Activated CD4-positive, alpha-beta T cell treated with anti-CD3 and anti-CD28 coated beads for 48 hours (primary cell): ENCODE measurements at places on chromosomes 6 and 20.

DNA sequence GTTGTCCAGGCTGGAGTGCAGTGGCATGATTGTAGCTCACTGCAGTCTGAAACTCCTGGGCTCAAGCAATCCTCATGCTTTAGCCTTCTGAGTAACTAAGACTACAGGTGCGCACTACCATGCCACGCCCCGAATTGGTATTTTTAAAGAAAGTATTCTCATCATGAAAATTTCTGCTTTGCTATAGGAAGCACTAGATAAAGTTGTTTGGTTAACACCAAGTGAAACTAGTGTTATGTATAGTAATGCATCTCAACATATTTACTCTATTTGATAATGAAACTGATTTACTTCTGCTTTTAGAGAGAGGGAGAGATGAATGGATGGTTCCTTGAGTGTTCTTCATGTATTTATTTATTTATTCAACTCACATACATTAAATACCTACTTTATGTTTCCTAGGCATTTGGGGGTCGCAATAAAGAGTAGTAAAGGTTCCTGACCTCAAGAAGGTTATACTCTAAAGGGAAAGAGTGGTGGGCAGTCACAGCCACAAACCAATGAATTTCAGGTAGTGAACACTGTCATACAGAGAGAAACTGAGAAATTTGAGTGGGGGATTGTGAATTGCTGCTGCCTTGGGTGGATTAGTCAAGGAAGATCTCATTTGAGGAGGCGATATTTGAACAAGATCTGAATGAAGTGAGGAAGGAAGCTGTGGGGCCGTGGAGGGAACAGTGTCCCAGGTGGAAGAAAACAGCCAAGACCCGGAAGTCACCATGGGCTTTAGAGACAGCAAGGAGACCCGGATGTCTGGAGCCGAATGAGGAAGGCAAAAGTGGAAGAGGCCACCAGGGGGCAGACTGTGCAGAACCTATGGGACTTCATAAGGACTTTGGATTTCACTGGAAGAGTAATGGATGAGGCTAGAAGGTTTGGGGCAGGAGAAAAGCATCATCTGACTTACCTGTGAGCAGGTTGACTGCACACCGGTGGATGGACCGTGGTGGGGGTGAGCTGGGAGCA, 185.6 kb downstream of the TSHZ2 start:
- peak; percentile 53 for DNase-seq

- DNase-seq, result no peak
Observed at GRCh38 chr6:25743868-25744267, 10.7 kb upstream of the SLC17A4 start.

DNA sequence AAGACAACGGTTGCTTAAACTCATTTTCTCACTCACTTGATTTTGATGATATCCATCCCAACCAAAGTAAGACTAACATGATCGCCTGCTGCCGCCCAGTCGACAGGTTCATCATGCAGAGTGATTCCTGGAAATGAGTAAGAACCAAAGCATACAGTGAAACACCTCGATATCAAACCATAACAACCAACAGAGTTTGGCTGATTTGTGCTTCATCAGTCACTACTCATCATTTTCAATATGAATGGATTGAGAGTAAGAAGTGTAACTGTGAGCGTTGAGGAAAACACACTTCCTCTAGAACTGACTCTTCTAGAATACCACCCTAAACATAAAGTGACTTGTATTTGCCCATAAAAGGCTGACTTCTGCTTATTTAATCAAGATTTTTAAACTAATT, 29.2 kb upstream of the ALDH8A1 start:
- peak; percentile 71 for DNase-seq

DNA sequence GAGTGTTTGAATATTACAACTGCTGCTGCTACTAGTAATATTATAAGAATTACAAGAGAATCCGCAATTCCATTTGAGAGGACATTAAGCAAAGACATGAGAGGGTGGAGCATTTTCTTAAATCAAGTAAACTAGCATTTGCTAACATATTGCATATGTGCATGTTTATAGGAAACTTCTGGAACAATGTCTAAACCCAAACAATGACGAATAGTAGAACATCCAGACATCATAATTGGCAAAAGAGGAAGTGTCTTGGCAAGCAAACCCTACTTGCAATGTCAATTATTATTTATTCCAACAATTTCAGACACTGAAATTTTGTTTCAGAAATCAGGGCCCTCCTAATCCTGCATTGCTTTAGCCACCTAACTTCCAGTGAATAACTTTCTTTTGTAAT, 1155.3 kb upstream of the GJE1 start:
- DNase-seq, result no peak

DNA sequence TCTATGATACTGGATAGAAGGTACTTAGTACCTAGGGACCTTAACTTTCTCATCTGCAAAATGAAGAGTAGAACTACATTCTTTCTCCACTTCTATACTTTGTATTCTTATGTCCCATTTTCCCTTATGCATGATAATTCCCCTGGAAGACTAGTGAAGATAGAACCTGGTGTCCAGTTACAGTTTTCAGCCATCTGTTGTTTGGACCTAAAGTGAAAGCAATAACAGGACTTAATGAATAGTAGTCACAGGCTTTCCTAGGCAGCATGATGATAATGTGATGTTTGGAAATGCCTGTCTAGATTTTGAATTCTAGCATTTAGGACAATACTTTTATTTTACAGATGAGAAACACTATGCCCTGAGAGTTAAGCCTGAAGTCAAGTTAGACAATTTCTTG, 153.8 kb downstream of the RIMS1 start:
- DNase-seq, result no peak

- no peak for DNase-seq
Observed at GRCh38 chr6:5624256-5624655, 362.9 kb downstream of the FARS2 start.

- DNase-seq, result no peak
Observed at GRCh38 chr6:108944707-108945680, 96.8 kb downstream of the ARMC2 start.

DNA sequence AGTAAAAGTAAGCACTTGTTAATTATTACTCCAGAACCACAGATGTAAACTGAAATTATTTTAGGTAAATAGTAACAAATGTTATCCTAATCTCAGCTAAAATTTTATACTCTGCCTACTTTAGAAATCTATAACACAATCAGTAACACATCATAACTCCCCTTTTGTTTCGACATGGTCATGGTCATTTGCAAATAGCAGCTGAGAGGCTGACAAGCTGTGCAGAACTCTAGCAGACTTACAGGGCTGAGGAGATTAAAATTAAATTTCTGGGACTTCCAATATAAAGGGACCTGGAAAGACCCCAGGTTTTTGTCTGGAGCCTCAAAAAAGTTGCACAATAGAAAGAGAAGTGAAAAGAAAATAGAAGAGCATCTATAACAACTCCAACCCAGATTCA, 88.8 kb downstream of the PRL start:
- DNase-seq, result no peak

DNA sequence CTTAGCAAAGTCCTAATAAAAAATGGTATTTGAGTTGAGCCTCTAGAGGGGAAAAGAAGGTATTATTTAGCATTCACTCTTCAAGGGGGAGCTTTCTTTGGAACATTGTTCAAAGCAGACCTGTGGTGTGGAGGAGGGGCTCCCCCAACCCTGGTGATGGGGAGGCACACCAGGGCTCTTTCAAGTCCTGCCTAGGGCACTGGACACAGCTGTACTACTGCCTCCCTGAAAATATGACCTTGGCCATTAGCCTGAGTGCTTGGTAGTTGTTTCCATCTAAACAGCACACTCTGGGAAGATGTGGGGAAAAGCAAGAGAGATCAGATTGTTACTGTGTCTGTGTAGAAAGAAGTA, 215.1 kb upstream of the CNR1 start:
- no peak for DNase-seq

DNA sequence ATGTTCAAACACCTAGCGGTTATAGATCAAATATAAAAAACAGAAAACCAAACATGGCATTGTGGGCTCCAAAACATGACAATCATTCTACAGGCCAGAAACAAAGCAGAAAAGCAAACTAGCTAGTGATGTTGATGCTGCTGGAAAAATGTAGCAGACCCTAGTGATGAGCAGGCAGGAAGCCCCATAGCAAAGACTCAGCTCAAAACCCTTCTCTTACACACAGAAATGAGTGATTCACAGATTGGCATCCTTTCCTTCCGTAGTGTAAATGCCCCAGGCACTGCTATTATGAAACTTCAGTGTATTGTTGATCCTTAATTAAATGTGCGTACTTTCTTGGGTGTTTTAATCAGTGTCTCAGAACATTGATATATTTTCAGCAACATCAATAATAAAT, 425.1 kb downstream of the UTRN start:
- no peak for DNase-seq

DNA sequence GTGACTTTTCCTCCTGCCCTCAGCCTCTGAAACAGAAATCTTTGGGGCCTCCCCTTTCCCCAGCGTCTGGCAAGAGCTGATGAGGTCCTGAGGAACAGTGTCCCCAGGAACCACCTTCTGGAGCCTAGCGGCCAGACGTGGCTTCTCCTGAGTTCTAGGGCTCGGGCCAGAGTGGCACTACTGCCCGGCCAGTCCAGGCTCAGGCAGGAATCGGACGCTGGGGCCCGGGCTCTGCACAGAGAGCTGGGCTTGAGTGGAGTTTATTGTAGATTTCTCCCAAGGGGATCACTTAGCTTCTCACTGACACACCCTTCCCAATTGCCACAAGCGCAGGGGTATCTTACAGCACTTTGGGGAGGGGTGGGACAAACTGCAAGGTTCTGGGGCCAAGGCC, 20.2 kb downstream of the SDCBP2 start:
- DNase-seq, result no peak
